ENCODE measurements at places on chromosomes 12 and 14.

DNA sequence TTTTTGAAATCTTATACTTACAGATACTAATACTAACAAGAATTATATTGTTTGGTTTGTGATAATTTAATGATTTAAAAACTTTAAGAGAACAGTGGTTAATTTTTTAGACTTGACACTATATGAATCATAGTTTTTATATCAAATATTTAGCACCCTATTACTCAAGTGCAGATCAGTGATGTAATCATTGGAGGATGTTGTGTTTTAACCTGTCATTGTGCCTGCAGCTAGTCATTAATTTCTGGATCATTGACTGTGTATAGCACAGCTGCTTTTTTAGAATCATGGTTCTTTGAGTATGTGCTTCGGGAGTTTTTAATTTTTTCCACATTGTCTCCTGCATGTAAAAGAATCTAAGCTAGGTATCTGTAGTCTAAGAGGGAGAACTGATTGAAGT, 17.3 kb downstream of the ARID4A start:
- DNase-seq = no peak

GRCh38 chr14:101227611-101228594, 324.4 kb upstream of the RTL1 start:
- no peak for DNase-seq

DNA sequence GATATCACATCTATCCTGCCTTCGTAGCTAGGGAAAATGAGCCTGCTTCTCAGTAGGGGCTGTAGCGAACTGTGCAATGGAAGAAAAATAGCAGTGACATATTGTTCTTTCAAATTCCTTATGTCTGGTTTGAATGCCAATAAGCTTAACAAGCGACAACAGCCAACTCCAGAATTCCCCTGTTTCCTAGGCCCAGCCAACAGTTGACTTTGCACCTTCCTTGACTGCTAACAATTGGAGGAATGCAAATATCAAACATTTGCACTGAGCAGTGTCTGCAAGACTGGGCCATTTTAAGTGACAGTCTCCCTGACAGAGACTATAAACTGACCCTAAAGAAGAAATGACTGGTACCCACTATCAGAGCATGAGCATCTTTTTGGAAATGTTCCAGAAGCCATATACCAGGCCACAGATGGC, 12.0 kb upstream of the SERPINA1 start:
- no peak for DNase-seq

DNA sequence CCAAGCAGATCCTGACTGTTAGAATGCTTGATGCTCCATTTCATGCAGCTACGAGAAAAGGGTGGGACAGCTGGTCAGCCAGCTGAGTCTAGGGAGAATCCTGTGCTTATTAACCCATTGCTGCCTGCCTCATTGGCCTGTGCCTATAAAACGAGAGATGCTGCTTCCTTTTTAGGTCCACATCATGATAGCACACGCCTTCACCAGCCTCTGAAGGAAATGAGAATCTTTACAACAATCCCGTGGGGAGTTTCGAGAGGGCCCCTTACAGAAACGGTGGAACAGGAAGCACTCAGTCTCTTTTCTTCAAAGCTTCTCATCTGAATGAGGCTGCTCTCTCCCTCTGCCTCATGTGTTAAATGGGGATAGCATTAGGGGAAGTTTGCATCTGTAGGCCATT, 147.3 kb upstream of the RFLNA start:
- DNase-seq = no peak

DNA sequence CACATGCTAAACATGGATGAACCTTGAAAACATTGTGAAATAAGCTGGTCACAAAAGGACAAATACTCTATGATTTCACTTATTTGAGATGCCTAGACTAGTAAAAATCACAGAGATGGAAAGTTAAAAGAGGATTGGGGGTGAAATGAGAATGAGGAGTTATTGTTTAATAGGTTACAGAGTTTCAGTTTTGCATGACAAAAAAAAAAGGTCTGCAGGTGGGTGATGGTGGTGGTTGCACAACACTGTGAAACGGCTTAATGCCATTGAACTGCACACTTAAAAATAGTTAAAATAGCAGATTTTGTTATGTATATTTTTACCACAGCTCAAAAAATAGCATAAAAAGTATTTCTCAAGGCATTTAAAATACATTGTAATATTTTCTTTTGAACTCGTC, 151.9 kb upstream of the NRXN3 start:
- no peak for DNase-seq
